ENCODE measurements at places on chromosomes 11 and 22.

- no peak for DNase-seq
Measured at GRCh38 chr11:56917708-56918400, 70.9 kb upstream of the OR5AK2 start.

DNA sequence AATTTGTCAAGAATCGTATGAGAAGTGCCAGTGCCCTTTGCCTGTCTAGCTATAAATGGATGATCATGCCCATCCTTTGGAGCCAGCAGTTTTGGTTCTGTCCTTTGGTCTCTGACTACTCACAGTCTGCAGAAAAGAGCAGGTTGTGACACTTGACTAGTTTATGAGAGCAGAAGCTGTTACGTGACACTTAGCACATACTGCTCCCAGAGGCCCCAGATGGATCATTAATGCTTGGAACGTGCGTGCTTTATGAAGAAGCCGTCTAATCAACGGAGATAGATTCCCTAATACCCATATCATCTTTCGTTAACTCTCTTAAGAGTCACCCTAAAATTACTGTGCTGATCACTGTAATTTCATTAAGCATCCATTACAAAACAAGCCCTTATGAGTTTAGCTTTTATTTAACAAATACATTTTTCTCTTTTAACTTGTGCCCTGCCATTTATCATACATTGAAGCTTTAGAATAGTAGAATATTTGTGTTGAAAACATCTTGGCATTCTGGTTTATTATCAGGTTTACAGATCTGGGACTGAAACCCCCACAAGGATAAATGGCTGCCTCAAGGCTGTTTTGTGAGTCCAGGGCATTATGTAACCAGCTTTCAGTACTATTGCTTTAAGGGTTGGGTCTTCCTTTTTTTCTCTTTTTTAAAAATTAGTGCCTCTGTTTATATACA lies 47.0 kb upstream of the ADORA2A start:
- DNase-seq = no peak

GRCh38 chr22:17366830-17367229 lies 2.4 kb upstream of the CECR2 start:
- DNase-seq = peak; percentile 26

DNA sequence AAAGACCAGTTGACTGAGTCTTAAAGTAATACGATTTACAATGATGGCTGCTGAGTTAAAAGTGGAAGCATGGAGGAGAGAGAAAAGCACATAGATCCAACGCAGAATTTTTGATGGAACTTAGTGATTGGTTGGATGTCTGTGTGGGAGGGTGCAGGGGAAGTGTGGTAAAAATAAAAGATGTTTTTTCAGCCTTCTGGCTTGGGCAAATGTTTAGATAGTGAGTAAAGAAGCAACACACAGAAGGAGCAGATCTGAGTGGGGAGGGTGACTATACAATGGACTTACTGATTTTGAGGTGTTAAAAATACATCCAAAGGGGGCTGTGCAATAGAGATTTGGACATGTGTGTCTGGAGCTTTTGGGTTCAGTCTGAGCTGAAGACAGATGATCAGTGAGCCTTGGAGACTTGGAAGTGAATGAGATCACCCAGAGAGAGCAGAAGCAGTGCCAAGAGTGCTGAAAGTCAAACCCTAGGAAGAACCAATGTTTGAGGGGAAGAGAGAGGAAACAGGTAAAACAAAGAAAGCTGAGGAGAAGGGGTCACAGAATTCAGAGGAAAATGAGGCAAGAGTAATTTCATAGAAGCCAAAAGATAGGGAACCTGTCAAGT lies 8.6 kb downstream of the GRIA4 start:
- DNase-seq = no peak

DNA sequence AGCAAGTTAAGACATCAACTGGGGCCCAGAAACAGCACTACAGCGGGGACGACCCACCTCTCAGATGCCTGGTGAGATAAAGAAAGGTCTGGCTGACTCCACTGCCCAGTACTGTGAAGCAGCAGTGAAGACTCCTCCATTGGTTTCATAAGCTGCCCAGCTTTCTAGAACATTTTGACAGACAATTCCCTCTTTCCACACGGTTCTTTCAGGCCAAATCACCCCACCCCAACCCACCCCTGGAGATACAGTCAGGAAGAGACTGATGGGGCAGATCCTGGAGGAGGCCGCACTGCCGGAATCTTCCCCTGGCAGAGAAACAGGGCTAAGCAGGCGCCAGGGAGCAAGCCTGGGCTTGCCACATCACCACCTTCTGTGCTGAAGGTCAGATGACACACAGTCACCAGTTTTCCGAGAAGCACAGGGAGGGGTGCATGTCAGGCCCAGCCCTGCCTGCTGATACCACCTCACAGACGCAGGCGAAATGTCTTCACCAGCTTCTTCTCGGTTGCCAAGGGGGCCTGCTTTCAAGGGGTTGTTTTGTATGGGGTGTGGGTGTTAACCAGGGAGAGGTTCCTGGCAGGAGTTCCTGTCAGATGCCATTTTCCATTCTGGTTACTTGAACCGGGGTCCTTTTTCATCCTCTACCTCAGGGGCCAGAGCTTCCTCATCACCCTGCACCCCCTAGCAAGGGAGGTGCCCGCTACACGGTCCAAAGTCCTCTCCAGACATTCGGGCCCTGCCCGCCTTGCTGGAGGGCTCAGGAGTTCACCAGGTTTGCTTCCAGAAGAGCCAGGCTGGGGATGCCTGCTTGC lies 1.4 kb upstream of the NEAT1 start:
- peak; percentile 97 for DNase-seq

DNA sequence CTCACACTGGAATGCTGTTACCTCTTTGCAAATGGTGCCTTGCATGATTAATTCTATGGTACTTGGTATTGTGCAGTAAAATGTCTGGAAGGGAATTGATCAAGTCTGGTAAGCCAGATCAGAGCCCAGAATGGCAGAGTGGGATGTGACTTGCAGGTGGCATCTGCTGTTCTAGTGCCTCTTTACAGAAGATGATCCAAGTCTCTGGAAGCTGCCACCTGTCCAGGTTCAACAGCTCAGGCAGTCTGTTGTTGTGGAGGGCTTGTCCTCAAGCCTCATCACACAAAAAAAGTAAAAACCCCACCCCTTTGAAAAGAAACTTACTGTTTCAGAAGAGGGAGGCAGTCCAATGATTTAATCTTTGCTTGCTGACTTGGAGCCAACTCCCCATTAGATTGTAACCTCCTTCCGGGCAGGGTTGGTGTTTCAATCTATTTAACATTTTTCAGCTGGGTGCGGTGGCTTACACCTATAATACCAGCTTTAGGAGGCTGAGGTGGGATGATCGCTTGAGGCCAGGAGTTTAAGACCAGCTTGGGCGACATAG lies 17.1 kb downstream of the ZNRF3 start:
- DNase-seq = no peak

DNA sequence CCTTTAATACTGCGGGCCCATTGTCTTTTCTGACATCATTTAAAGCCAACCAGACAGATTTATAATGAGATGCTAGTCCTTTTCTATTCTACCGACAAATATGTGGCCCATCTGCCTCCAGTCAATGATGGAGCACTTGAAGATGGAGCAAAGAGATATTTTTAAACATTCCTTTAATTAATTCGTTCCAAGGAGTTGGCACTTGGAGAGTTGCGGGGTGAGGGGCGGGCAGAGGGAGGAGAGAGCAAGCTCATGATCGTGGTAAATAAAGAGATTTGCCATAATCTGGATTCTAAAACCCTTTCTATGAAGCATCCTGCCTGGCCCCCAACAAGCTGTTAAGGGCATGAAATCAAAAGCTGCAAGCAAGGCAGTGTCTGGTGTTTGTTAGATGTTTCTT lies 5.0 kb downstream of the SLC1A2 start:
- no peak for DNase-seq

GRCh38 chr11:124724979-124725718 lies 14.6 kb upstream of the NRGN start:
- DNase-seq = peak; percentile 88

GRCh38 chr11:118295199-118295598 lies 9.3 kb upstream of the CD3E start:
- DNase-seq = no peak

- DNase-seq = no peak
Measured at GRCh38 chr11:121890946-121891515, 225.0 kb downstream of the BLID start.

GRCh38 chr11:29328961-29329441 lies 687.8 kb downstream of the KCNA4 start:
- peak; percentile 17 for DNase-seq

GRCh38 chr22:20421507-20421874 lies 16.1 kb downstream of the SCARF2 start:
- DNase-seq = no peak

GRCh38 chr11:97905101-97905500 lies 1115.6 kb upstream of the CNTN5 start:
- DNase-seq = no peak

GRCh38 chr11:4041731-4042391 lies 52.7 kb upstream of the RRM1 start:
- DNase-seq = no peak

DNA sequence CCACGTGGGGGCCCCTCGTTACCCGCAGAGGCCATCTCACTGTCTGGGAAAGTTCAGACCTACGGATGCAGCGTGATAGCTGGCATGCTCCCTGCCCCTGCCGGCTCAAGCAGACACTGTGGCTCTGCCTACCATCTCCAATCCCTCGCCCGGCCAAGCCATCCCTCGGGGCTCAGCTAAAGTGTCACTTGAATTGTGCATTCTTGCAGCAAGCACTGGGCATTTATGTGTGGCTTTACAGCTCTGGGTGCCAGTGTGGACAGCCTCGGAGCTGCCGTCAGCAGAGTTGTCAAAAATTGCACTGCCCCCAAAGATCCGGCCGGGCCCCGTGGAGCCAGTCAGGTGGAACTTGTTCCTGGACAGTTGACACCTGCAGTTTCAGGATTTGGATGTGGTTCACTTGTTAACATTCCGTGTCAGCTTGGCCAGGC lies 75.0 kb upstream of the FGF3 start:
- no peak for DNase-seq

GRCh38 chr11:10628508-10629236 lies 60.2 kb upstream of the LYVE1 start:
- no peak for DNase-seq

Measured in large intestine (tissue), 12 donors.